ENCODE measurements at places on chromosomes 11 and 22.

GRCh38 chr11:110766316-110766715, 54.1 kb upstream of the ARHGAP20 start:
- DNase-seq = no peak

DNA sequence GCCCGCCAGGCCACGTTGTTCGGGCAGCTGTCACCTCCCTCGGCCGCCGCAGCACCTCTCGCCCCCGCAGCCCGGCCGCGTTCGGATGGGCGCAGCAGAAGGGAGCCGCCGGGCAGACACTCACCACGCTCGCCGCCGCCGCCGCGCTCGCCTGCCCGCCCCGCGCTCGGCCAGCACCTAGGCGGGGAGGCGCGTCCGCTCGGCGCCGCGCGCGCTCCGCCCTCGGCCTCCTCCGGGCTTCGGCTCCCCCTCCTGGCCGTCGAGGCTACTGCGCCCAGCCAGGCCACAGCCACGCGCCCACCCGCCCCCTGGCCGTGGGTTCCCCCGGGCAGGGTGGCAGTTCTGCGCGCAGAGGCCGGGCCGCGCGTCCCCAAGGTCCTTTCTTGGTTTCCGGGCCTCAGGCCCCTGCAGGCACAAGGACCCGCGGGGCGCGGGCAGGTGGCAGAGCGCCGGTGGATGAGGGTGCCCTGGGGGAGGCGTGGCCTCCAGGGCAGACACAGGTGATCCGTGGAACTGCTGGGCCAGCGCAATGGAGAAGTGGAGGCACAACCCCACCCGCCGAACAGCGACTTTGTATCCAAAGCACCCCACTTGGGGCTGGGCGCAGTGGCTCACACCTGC, at the start of gene SLC25A22:
Gene SLC25A22, minus strand, starts transcription at position 189 of the 621 bp plus-strand sequence. CDS start 3,275 bp downstream, outside the sequence.
- peak; percentile 72 for DNase-seq

GRCh38 chr11:75342231-75342918, 9.1 kb downstream of the ARRB1 start:
- DNase-seq = no peak

- no peak for DNase-seq
Observed at GRCh38 chr11:1913271-1914060, 6.0 kb upstream of the TNNT3 start.

GRCh38 chr11:119160151-119160550, 8.4 kb upstream of the NLRX1 start:
- no peak for DNase-seq

DNA sequence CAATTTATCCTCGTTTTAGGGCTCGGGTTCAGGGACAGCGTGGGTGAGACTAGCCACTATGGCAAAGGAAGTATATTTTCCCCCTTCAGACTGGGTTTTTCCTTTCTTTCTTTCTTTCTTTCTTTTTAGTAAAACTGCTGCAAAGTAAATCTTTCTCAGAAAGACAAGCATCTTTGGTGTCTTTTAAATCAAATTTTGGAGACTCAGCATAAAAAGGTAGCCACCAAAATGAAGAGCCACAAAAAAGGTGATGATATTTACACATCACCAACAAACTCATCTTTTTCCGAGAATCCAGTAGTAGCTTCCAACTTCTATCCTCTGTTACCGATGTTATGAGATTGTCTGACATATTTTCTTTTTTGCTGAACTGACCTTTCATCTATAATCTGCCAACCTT, 88.6 kb downstream of the MPPED2 start:
- no peak for DNase-seq

DNA sequence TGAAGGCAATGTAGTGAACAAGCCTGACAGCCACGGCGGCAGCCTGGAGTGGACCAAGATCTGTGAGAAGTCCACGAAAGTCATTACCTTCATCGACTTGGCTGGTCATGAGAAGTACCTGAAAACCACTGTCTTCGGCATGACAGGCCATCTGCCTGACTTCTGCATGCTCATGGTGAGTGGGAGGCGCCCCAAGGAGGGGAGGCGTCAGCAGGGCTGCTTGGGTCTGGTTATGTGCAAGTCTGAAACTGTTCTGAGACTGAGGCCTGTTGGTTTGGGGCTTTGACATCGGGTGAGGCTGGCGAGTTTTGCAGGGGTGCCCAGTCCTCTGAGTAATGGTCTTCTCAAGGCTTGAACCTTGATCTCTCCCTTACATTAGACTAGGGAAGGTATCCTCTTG, 11.1 kb downstream of the GTPBP1 start:
- DNase-seq = no peak

GRCh38 chr11:7670641-7671040, 2.7 kb downstream of the CYB5R2 start:
- no peak for DNase-seq

DNA sequence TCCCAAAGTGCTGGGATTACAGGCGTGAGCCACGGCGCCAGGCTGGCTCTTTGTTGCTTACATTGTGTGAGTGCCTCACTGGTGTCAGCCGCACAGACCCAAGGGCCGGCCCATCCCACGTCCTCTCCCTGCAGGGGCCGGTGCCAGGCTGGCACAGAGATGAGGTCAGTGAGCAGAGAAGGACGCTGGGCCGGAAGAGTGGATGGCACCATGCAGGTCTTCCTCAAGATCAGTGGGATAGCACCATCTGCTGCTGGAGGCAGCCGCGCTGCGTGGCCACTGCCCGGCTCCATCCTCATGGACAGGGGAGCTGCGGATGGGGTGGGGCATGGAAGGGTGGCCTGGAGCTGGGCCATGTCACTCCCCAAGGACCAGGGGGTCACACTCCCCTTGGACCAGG, 22.0 kb upstream of the FGF4 start:
- no peak for DNase-seq

DNA sequence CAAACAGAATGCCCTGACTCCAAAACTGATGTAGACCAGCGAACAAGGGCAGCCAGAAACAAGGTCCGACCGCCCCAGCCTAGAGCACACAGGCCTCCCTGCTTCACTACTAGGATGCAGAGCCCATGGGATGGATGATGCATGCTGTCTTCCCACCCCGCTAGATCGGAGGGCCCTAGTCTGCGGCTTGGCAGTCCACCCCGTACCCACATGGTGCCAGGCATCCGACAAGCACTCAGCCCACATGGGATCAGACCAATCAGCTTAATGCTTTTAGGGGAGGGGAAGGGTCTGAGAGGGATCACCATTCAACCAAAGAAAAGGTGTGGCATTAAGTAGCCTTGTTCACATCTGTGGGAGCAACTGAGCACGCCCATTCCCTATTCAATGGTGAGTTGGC, 30.6 kb downstream of the PISD start:
- no peak for DNase-seq

- no peak for DNase-seq
Observed at GRCh38 chr11:47516155-47516554, 36.8 kb downstream of the CELF1 start.

GRCh38 chr11:69711822-69712801, 8.3 kb upstream of the FGF19 start:
- DNase-seq = no peak

- no peak for DNase-seq
Observed at GRCh38 chr11:75823415-75823814, 8.4 kb downstream of the UVRAG start.

DNA sequence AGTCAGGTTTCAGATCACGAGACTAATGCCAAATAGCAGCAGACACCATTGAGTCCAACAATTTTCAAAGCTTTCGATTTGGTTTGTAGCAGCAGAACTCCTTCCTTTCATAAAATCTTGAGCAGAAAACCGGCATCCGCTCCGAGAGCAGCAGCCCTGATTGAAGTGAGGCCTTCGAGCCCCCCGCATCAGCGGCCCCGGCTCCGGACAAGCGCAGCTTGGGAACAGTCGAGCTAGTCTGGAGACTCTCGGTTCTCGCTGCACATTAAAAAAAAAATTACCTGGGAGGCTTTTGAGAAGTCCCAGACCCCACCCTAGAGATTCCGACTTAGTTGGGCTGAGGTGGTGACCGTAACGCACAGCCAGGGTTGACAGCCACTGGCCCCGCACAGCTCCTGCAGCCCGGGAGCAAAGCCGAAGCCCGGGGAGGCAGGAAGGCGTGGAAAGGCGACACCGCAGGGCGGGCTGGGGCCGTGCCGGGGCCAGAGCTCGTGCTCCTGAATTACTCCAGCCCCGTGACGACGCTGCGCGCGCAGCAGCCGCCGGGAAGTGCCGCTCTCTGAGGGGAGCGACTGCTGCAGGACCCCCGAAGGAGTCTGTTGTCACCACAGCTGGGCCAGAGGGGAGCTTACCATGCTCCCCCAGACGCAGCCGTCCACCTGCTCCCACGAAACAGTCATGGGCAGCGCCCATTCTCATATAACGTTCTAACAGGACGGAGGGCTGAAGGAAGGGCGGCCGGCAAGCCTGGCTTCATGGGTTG, 57.8 kb downstream of the SPATA19 start:
- DNase-seq = no peak

DNA sequence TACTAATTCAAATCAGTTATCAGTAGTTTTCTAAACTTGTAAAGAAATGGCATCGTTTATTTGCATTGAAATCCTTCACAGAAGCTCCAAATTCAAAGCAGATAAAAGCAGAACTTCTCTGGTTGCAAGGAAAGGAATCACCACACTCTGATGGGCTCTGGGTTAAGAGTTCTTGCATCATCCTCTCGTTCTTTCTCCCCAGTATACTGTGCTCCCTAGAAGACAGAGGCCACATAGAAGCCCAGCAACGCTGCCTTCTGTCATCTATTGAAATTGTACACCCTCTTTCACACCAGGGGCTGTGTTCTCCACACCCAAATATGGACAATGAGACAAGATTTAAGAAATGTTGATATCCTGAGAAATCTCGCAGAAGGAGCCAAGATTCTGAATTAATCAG, 29.3 kb downstream of the FAT3 start:
- DNase-seq = no peak

- DNase-seq = no peak
Observed at GRCh38 chr22:30129636-30130035, 49.4 kb downstream of the HORMAD2 start.

DNA sequence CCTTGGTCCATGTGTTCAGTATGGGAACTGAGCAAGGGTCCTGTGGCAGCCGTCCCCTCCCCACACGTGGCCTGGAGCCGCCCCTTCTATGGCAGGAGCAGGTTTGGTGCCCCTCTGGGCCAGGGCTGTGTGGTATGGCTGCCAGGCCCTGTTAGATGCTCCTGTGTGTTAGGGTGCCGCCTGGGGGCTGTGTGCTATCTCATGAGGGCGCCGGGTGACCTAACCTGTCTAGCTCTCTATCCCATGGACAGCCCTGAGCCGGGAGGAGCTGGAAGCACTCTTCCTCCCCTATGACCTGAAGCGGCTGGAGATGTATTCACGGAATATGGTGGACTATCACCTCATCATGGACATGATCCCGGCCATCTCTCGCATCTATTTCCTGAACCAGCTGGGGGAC, 34.7 kb downstream of the NAT10 start:
- no peak for DNase-seq

DNA sequence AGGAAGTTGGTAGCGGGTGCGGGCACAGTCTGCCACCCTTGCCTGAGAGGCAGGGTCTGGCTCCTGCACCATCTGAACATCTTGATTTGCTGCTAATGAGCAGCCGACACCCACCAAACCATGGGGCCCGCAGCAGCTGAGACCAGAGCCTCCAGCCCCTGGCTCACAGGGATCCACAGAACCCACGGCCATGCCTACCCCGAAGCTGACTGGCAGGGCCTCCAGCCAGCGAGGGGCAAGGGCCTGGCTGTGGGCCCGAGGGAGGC, 171.5 kb upstream of the NTM start:
- DNase-seq = no peak

DNA sequence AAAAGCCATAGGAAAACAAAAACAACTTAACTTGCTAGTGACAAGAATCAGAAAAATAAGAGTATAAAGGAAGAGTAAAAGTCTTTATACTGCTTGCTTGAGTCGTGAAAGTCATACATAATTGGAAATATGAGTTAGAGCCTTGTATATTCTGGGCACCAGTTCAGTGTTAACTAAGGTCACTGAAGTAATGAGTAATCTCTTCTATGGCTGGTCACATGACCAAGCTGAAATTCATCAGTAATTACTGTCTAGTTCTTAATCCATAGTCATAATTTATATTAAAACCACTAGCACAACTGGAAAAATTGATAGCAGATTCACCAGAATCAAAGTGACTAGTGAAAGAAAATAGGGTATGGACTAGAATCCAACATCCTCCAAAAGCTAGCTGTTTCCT, 84.4 kb upstream of the SLC5A12 start:
- DNase-seq = no peak

DNA sequence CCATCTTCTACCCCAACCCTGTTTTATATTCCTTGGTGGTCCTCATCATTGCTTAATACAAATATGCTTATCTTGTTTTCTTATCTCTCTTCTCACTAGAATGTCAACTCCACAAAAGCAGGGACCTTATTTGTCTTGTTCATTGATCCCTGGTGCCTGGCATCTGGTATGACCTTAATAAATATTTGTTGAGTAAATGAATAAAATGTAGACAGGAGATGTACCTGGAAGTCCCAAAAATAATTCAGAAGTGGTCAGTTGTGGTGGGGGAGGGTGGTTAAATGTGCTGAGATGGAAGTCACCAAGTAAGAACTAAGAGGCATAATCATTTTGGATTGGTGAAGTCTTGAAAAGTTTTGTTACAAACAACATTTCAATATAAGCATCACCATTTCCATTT, 214.8 kb upstream of the MPPED2 start:
- no peak for DNase-seq

DNA sequence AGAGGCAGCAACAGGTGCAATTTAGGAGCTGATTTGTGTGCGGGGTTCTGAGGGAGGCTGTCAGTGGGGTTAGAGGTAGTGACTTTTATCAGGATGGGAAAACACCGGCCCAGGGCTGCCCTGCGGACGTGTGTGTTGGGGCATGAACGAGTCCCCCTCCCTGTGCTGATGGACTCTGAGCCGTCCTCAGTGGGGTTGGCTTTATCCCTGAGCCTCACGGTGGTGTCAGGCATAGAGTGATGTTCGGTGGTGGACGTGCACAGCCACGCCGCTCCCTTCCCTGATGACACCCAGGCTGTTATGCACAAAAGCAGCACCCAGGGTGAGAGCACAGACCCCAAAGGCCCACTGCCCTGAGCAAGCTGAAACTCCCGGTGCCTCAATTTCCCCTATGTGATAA, 809.1 kb downstream of the BRD1 start:
- no peak for DNase-seq

DNA sequence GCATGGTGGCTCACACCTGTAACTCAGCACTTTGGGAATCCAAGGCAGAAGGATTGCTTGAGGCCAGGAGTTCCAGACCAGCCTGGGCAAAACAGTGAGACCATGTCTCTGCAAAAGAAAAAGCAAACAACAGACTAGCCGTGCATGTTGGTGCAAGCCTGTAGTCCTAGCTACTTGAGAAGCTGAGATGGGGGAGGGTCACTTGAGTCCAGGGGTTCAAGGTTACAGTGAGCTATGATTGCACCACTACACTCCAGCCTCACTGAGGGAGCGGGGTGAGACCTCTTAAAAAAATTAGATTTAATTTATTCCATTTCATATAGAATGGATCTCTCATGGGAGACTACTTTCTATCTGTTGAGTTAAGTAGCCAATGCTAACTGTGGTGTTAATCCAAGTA, 50.4 kb downstream of the DDX10 start:
- no peak for DNase-seq

DNA sequence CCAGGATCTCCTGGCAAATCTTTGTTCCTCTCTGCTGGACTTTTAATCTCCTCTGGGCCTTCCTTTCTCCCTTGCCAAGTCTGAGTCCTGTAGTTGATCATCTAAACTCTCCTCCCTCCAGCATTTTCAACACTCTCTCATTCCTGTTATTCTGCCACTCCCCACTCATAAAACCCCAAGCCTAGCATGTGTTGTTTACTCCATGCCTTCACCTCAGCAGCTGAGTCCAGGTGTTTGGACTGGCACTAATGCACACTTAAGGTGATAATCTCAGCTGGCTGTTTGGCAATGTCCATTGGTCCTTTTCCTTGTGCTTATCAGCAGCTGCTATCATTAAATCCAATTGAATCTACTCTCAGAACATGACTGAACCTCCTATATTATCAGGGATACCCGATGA, 876.8 kb upstream of the TENM4 start:
- no peak for DNase-seq

All from T follicular helper cell (primary cell).